ENCODE measurements at places on chromosomes 2 and 18. TPM values are rescaled to one million over a fixed set of nuclear protein-coding genes. Genes with fewer than 3 reads are reported as not detected.

DNA sequence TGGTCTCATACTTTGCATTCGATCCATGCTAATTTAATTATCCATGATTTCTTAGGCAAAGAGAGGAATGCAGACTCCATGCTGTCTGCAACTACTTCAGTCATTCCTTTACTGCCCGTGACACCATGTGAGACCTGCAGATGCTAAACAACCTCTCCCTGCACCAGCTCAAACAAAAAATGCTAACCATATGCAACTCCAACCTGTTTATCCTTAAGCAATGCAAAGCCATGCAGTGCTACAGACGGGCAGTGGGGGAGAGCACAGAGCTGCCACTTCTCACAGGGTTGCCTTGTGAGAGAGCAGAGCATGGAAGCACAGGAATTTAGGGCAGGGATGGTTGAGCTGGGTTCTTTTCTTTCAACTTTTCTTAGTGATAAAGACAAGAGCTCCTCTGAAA lies 74.9 kb upstream of the KLHL14 start:
- peak; percentile 64 for DNase-seq

DNA sequence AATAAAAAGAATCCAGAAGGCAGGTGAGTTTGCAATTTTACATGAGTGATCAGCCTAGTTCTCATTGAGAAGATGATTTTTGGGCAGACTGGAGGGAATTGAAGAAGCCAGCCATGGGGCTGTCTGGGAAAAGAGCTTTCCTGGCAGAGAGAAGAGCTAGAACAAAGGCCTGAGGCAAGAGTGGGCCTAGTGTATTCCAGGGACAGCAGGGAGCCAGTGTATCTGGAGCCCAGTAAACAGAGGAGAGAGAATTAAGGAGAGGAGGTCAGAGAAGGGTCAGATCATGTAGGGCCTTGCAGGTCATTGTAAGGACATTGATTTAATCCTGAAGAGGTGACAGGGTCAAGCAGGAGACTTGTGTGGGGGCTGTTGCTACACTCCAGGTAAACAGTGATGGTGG lies 195.8 kb downstream of the SATB2 start:
- no peak for DNase-seq

DNA sequence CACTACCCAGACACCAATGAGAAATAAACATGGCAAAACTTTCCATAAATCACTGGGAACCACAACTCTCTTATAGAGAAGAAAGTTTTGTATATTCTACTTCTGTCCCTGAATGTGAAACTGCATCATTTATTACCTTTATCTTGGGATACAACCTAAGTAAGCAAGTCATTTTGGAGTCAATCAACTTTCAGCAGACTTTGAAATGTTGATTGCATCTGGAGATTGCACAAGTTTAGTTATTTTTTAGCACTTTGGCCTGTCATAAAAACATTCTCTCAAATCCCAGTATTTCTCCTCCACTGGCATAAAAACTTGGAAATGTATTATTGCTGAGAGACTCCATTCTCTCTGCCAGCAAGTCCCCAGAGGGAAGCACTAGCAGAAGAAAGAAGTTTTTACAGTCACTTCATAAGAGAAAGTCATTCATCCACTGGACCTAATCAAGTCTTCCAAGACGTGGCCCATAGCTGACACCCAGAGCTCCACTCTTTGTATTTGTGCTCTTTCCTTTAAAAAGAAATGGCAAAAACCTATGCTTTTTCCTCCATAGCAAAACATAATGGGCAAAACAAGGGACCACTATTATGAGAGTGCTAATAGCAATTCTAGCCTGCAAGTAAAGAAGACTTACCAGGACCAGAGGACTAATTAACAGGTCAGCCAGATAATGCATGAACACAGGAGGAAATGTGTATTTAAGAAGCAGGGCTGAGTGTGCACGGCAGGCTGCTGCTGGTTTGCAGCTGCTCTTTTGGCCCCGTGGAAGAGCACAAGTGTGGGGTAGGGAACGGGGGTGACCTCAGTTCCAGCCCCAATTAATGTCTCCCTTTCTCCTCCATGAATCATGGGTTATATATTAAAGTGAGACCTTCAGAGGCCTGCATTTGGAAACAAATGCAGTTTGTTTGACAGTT lies 171.5 kb downstream of the INO80D start:
- DNase-seq, result no peak

SIX3 gene
- not detected for total RNA-seq

EFEMP1 gene
- 75.8 TPM for total RNA-seq

Data from tongue (tissue), 3 donors.